ENCODE measurements at places on chromosomes 6 and 20.

DNA sequence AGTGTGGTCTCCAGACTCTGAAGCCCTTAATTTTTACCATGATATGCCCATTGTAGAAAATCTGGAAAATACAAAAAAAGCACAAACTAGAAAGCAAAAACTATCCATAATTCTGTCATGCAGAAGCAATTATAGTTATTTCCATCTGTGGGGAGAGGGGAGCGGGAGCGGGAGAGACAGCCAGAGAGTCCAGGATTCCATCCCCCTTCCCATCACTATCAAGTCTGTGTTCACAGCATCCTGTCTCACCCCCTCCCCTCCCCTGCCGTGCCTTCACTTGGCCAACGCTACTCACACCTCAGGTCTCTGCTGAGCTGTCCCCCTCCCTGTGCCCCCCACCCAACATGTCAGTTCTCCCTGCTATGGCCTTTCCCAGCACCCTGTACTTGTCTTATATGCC lies 14.5 kb downstream of the RIMS4 start:
- no peak for DNase-seq

- DNase-seq, result no peak
These were observed 24.8 kb downstream of the PRIM2 start for GRCh38 chr6:57342148-57342669.

- no peak for DNase-seq
These were observed 183.0 kb downstream of the TASP1 start for GRCh38 chr20:13455713-13456112.

DNA sequence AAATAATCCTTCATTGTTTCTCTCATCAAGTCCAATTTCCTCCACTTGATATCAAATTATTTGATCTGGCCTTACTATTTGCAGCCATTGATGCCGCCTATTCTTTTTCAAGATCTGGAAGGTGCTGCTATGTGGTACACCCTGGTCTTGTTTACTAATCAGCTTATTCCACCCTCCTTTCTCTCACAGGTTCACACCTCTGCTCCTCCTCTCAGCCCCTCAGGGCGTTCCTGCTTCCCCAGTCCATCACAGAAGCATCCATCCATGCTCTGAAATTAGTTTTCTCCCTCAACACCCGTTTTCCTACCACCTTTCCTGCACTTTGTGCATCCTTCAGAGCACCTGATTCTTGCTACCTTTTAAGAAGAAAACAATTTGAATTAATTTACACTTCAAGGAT lies 183.6 kb downstream of the EPHA7 start:
- DNase-seq, result no peak

DNA sequence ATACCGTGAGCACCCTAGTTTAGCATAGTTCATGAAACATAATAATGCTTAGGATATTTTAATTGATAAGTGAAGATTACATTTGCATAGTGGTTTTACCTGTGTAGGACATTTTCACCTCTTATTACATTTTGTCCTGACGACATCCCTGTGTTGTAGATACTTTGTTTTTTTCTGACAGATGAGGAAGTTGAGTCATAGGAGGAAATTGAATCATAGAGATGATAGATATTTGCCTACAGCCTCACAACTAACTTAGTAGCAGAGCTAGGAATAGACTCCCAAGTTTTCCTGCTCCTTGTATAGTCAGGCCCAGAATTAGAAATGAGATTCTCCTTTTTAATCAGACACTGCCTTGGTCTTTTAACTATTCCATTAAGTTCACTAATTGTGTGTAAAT lies 100.5 kb upstream of the SUPT3H start:
- no peak for DNase-seq

- no peak for DNase-seq
These were observed 118.2 kb upstream of the GJE1 start for GRCh38 chr6:142014515-142014914.

DNA sequence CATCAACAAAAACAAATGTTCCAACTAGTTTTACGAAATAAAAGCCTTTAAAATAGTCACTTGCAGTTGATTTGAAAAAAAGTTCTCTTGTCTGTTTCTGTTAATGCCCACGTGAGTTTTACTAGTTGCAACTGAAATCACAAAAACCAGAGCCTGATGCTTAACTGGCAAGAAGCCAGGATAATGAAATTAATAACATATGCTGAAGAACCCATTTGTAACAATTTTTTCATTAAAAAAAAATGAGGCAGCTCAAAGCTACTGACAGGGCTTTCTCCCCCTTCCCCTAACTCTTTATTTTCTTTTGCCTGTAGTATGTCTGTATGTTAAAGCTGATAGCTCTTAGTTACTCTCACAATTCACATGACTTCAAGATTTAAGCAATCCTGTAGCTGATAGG lies 132.7 kb upstream of the EYA4 start:
- DNase-seq, result no peak

GRCh38 chr20:57570145-57570850 lies 9.4 kb downstream of the PCK1 start:
- no peak for DNase-seq

DNA sequence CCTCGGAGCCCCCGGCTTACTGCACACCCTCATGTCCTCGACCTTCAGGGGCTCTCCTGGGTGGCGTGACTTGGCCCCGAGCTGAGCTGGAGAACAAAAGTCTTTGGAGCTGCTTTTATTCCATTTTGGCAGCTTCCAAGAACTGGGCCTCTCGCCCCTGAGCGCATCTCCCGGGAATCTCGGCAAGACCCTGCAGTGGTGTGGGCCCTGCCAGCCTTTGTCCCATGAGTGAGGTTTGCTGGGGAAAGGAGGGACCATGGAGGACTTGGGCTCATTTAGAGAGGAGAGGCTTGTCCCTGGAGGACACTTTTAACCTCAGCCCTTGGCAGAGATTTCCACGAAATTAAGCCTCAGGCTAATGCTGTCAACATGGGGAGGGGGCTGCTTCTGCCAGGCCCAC lies 62.3 kb upstream of the SLCO4A1 start:
- DNase-seq, result no peak

DNA sequence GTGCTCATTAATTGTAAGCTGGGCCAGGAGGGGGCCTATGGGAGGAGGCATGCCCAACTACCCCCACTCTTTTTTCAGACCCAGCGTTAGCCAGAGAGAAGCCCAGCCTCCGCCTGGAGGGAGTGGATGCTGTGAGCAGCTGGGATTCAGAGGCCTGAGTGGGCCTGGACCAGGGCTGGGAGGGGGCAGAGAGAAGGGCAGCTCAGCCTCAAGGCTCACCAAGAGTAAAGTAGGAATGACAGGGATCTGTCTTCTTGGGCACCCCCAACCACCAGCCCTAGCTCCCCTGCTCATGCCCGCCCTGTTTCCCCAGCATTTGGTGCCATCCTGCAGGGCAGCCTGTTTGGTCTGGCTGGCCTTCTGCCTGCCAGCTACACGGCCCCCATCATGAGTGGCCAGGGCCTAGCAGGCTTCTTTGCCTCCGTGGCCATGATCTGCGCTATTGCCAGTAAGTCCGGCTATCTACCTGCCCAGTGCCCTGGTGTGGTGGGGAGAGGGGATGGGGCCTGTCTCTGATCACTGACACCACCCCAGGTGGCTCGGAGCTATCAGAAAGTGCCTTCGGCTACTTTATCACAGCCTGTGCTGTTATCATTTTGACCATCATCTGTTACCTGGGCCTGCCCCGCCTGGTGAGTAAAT lies 6.8 kb downstream of the SLC29A1 start:
- no peak for DNase-seq

GRCh38 chr6:98576791-98577190 lies 257.6 kb upstream of the POU3F2 start:
- no peak for DNase-seq

GRCh38 chr6:71512256-71512655 lies 223.6 kb downstream of the OGFRL1 start:
- no peak for DNase-seq

DNA sequence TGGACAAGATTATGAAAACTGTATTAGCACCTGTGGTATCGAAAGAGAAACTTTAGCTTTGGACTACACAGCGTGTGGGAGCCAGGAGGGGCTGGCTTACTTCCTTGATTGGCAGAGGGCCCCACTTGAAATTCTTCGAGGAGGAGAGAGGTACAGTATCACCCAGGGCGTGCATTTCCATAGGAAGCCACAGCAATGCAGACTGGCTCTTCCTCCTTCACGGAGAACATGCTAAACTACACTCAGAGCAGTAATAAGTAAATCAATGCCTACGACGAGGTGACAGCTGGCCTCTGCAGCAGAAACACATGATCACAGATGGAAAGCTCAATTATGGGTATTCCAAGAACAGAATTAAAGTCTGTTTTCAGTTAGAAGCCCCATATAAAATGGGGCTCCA lies 44.2 kb downstream of the MYLK4 start:
- DNase-seq, result no peak

DNA sequence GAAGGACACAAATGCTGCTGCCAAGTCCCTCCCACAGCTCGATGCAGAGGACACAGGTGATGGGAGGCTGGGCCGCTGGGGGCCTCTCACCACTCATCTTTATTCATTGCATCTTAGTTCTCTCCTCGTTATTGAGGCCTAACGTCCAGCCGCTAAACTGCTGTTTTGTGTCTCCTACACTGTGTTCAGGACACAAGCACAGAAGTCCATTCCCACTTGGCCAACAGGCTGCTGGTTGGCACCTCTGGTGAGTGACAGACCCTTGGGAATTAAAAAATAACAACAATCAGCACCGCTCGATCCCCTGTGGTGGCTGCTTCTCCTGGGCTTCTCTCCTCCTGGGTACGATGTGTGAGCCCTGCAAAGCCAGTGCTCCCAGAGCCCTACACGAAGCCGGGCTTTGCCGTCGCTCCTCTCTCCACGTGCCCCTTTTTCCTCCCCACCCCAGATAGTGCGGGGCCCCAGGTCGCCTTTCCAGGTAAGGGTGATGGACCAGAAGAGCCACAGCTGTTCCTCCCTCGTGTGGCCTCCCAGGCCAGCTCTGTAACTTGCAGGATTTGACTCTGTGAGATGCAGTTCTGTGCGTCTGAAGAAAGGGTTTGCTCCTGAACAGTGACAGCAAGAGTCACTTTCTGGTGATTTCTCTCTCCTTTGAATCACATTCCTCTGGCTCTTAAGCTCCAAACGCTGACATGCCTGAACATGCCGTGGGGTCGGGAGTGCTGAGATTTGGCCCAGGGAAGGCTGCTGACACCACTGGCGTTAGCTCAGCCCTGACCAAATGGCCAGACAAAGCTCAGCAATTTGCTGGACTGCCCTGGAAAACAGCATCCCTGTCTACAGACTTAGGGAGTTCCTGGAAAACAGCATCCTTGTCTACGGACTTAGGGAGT lies 59.3 kb downstream of the DLL1 start:
- DNase-seq, result no peak

GRCh38 chr6:33696548-33697518 lies 14.7 kb downstream of the UQCC2 start:
- DNase-seq, result no peak

- DNase-seq, result no peak
These were observed 69.4 kb downstream of the LAMA4 start for GRCh38 chr6:112184951-112185350.

DNA sequence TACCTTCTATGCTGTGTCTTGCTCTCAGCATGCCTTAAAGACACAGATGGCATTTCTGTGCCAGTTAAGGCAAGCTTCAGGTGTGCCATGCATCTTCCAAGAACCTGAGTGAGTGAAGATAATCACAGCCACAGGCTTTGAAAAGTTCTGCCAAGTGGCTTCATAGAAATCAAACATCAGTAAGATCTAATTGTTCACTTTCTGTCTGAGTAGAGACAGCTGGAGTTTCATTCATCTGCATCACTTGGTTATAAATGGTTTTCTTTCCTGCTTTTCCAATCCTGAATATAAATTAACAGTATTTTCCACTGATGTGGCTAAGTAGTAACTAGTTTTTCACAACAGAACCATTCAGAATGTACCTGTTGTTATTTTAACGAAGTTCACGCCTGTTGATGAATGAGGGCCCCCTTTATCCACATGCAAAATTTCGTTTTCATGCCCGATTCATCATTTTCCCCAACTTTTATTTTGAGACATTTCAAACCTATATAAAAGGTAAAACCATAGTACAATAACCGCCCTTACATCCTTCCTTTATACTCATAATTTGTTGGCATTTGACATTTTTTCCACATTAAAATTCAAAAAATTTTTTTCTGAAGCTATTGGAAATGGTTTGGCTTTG lies 38.6 kb upstream of the KCNG1 start:
- DNase-seq, result no peak

DNA sequence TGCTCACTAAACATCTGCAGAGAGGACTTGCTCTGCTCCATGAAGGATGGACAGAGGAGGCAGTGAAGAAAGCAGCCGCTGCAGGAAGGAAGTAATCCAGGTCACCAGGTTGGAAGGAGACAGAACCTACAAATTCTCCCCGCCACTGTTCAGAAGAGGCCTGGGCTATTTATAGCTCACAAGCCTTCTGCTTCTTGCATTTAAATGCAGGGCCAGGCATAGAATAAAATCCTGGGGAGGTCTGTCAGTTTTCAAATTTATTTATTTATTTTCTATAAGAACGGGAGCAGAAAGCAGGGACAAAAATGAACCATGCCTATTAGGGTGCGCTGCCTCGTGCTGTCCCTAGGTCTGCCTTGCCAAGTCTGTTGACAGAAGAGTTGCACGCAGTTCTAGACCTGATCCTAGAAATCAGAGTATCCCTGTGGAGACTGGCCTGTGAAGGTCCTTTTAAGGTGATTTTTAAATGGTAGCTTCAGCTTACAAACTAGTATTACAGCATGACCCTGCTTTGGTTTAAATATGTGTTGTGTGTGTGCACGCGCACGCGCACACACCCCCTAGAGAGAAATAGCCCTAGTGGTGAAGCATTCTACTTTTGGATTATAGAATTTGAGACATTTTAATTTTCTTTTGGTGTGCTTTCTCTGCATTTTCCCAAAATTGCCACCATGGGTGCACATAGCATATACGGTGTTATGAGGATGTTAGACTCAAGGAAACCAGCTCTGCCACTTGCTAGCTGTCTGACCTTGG lies 19.5 kb downstream of the RIMS4 start:
- DNase-seq, result no peak

DNA sequence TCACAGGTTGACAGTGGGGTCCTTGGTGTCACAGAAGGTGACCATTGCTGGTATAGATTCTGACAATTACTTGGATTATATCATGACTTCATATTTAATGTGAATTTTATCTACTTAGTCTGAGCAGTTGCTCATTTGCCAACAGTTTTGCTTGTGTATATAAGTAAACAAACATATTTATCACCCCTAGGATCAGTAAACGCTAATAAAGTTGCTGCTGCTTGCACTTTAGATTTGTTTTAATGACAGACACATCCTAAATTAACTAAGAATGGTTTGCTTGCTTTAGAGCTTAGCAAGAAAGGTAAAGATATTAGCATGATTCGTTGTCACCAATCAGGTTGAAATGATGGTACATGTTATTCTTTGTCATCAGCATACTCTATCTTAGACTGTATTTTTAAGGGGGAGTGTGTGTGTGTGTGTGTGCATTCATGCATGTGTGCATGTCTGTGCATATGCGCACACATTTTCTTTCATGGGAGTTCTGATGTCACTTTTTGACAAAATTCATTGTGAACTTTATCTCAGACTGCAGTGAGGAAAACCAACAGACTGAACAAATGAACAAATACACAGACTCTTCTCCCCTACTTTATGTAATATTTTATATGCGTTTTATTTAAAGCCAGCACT lies 782.6 kb upstream of the FLRT3 start:
- no peak for DNase-seq

- DNase-seq, result no peak
These were observed 41.3 kb downstream of the NCOA3 start for GRCh38 chr20:47543006-47543431.

- no peak for DNase-seq
These were observed 30.1 kb downstream of the POU3F2 start for GRCh38 chr6:98864497-98864896.

GRCh38 chr20:13625304-13625979 lies 13.3 kb downstream of the TASP1 start:
- no peak for DNase-seq

- DNase-seq, result no peak
These were observed 155.0 kb downstream of the CFAP61 start for GRCh38 chr20:20207291-20207690.
